ENCODE measurements at places on chromosomes 5 and 9. TPM values are rescaled to one million over a fixed set of nuclear protein-coding genes. Genes with fewer than 3 reads are reported as not detected.

Gene ABO
- under 0.01 TPM for total RNA-seq

Gene DMRTA1
- 0.92 TPM for total RNA-seq

Gene GPR150
- 0.23 TPM for total RNA-seq

Gene SOX30
- not detected for total RNA-seq

Gene ECM2
- total RNA-seq: 5.3 TPM

Gene TMEM171
- total RNA-seq: 0.23 TPM

Gene AK8
- total RNA-seq: 3.5 TPM

Gene GKAP1
- total RNA-seq: 18.5 TPM

Gene SEMA6A
- 59.1 TPM for total RNA-seq

Gene AIF1L
- 24.9 TPM for total RNA-seq

Gene FOXD4L3
- 0.23 TPM for total RNA-seq

Gene SLC6A18
- not detected for total RNA-seq

Gene N4BP3
- total RNA-seq: 12.5 TPM

Gene GBGT1
- 3.7 TPM for total RNA-seq

Gene SLC4A9
- 0.23 TPM for total RNA-seq
